ENCODE measurements at places on chromosomes 4 and X.

GRCh38 chr4:4521136-4521535 lies 20.7 kb downstream of the STX18 start:
- no peak for DNase-seq

DNA sequence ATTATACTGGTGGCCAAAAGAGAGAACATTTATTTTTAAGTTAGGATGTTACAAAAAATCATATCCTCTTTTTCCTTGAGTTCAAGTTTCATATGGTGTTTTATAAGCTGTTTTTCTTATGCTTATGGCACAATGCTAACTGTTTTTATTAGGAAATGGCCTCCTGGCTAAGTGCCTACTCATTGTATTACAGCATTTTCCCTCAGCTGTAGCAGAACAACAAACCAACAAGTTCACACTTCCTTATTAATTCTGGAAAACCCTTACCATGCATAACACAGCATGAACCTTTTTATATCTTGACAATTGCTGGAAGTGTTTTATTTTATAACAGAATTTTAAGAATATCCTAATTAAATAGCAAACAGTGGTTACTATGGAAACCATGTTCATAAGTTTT lies 165.8 kb downstream of the GASK1B start:
- DNase-seq, result no peak

- DNase-seq, result no peak
These were observed 797.6 kb upstream of the PABPC4L start for GRCh38 chr4:134999169-134999568.

GRCh38 chr4:148962539-148963290 lies 520.5 kb upstream of the NR3C2 start:
- DNase-seq, result no peak

GRCh38 chrX:37783305-37783704 lies 3.4 kb downstream of the CYBB start:
- no peak for DNase-seq

GRCh38 chr4:181646864-181647263 lies 596.3 kb upstream of the TENM3 start:
- DNase-seq, result no peak

- DNase-seq, result no peak
These were observed 126.5 kb downstream of the STIM2 start for GRCh38 chr4:26987191-26987590.

DNA sequence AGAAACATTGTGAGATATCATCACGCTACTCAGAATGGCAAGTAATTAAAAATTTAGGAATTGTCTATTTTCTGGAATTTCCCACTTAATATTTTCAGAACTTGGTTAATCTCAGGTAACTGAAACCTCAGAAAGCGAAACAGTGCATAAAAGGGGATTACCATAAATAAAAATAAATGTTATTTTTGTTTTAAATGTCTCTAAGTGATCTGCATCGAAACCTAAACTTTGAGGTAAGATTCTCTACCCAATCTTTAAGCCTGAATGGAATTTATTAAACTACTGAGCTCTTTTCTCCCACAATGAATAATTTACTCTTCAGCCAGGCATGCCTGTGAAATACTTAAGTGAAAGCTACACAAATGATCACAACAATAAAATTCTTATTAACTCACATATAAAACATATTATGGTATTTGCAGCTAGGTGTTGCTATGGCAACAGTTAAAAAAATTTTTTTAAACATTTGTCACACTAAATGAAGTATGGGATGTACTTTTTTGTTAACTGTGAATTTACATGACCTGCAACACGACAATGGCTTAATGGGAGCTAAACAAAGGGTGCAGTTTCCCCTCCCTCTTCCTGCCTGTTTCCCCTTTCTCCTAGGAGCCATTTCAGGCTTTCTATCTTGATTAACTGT lies 220.2 kb upstream of the PRPS2 start:
- DNase-seq, result no peak

GRCh38 chr4:178316211-178316610 lies 874.0 kb upstream of the AGA start:
- no peak for DNase-seq

- DNase-seq, result no peak
These were observed 137.2 kb upstream of the ARHGEF9 start for GRCh38 chrX:63922221-63922620.

DNA sequence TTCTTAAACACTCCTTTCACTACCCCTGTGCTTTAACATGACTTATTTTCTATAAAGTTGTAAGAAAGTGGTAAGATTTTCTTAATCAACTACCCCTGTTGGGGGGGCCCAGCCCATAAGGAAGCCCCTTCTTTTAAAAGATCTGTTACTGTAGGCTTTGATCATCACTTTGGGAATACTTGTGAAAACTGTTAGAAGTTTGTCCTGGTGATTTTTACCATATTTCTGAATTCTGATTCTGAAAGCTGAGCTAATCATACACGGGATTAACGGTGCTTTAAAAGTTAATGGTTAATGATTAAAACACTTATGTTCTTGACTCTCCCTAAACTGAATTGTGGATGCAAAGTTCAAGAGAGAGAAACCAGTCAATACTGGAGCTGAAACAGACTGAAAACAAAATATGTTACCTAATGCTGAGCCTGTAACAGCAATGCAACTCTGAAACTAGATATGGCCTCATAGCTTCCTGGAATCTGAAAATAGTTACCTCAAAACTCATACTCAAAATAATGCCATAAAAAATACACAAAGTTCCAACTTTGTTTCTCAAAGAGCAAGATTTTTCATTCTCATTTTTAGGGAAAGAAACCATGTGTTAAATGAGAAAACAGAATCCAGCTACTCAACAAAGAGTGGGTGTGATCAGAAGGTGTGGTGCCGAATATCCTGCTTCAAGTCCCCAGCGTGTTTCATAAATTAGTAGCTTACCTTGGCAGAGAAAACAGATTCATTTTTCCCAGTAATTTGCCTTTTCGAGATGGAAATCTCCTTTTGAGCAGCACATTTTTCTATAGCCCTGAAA lies 31.6 kb downstream of the ADH7 start:
- DNase-seq, result no peak

- DNase-seq, result peak; percentile 55
These were observed 183.7 kb downstream of the SPATA18 start for GRCh38 chr4:52234561-52235440.

DNA sequence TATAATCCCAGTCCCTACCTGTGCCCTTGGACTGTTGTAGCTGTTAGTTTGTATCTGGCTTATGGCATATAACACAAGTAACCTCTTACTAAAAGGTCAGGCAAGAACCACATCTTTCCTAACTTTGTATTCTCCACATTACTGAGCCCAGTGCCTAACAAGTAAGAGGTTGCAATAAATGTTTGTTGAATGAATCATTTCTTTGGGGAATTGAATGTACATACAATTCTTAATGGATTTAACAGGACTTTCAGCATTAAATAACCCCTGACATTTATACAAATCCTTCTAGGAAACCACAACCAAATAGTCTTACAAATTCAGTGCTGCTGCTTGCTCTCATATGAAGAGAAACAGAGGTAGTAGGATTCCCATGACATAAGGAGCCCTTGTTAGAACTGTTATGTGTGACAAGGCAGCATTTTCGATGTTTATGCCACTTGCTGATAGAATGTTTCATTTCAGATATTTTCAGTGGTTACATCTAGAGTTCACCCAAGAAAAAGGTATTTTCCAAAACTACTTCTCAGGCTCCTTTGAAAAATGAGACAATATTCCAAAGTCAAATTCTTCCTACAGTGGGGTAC lies 62.0 kb downstream of the MBNL3 start:
- no peak for DNase-seq

GRCh38 chrX:39331082-39331704 lies 529.9 kb downstream of the MID1IP1 start:
- DNase-seq, result no peak

- DNase-seq, result no peak
These were observed 530.1 kb downstream of the INPP4B start for GRCh38 chr4:142316025-142316424.

DNA sequence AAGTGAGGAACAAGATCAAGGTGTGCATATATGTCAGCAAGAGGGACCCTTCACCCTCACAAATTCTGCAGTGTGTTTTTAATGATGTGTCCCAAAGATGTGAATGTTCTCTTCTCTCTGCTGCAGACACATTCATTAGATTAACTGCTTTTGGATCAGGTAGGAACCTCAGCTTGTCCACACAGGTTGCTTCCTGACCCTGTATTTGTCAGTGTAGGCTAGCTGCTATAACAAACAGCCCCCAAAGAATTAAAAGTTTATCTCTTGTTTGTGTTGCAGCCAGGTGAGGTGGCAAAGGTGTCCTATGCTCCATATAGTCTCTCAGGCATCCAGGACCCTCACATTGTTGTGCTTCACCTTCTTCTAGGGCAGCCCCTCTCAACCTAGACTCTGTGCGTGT lies 17.8 kb downstream of the XG start:
- DNase-seq, result no peak

- DNase-seq, result peak; percentile 91
These were observed at the start of gene LETM1 for GRCh38 chr4:1856071-1856942. TSS of gene LETM1 (minus strand) at chr4:1856156. CDS start at chr4:1855950, 206 bp downstream.

GRCh38 chr4:26218677-26219605 lies 101.9 kb upstream of the RBPJ start:
- DNase-seq, result no peak

- DNase-seq, result no peak
These were observed 125.1 kb downstream of the HS6ST2 start for GRCh38 chrX:132833373-132833772.

DNA sequence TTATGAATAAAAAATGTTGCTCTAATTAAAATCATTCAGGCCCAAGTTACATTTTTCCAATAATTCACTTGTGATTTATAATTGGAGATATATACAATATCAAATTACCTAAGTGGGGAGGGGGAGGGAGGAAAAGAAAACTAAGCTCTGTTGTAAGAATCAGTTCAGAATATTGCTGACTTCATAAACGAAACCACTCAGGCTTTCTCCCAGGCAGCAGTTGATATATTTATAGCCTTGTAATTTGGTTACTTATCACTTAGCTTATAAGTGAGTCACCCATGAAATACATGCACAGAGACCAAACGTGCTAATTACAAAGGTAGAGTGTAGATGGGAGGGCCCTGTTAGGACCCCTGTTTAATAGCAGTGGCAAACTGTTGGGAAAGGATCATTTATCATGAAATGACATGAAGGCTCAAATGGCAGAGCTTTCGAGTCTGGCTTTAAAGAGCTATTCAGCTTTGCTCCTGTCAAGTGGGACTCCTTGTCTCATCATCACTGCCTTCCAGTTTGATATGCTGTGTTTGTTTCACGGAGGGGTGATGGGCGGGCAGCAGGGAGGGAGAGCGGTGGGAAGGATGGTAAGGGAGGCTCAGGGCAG lies 105.6 kb upstream of the PGRMC2 start:
- no peak for DNase-seq

DNA sequence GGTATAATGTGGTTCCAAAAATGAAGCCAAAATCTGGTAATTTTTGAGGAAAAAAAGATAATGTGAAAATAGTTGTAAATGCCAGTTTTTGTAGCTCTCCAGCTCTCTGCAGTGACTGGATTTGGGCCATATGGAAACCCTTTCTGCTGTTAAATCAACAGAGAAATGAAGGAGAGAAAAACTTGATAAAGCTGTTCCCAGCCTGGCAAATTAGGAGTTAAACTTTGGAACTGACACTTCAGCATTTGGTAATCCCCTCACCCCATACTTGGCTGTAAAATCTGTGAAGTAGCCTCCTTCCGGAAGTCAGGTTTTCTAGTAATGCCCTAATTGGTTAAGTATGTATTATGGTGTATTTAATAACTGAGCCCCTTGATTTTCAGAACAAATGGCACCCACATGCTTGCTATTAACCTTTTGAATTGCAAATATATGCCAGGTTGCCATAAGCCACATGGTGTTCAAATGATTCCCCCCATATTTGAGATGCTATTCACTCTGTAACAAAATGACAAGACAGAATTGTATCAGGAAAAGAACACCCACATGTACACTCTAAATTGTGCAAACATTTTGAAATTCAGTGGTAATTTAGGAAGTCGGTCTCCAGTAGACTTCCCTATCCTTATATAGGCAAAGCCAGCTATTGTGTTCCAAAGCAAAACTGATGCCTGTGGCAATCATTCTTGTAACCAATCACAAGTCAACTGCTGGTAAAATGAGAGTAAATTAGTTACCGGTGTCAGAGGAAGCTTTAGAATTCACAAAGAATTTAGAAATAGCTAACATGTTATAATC lies 96.3 kb upstream of the ADAMTS3 start:
- DNase-seq, result no peak

- DNase-seq, result no peak
These were observed 65.9 kb downstream of the ANTXR2 start for GRCh38 chr4:80006935-80007744.

- no peak for DNase-seq
These were observed 401.3 kb upstream of the BOD1L1 start for GRCh38 chr4:14028862-14029261.

- DNase-seq, result no peak
These were observed 293.4 kb downstream of the BMPR1B start for GRCh38 chr4:95050980-95051701.

DNA sequence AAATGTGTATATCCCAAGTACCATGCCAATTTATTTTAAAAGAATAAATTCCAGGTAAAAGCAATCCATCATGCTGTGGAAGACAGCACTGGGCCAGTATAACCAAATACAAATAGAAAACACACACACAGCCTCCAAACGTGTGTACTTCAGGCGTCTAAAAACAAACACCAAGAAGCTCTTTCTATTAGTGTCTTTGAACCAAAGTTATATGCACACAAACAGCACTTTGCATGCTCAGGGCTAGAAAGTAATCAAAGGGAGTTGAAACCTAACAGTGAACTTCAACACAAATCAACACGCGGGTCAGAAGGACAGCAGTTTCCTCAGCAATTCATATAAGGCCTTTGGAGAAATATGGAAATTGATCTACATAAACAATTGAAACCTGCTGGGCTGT lies 15.4 kb downstream of the GASK1B start:
- no peak for DNase-seq

- DNase-seq, result no peak
These were observed 348.4 kb upstream of the FAT1 start for GRCh38 chr4:187071946-187072600.

GRCh38 chrX:134161162-134161561 lies 75.8 kb upstream of the CCDC160 start:
- DNase-seq, result no peak

- no peak for DNase-seq
These were observed 15.9 kb upstream of the F11 start for GRCh38 chr4:186249785-186250754.

- no peak for DNase-seq
These were observed 10.8 kb upstream of the TMPRSS11B start for GRCh38 chr4:68256284-68256683.

All from NCI-H1092 (cell line).